ENCODE measurements at places on chromosomes 12 and 14. TPM values are rescaled to one million over a fixed set of nuclear protein-coding genes. Genes with fewer than 3 reads are reported as not detected.
A peak's percentile ranks its signal among the peaks of the same experiment; 100 is the strongest.

DNA sequence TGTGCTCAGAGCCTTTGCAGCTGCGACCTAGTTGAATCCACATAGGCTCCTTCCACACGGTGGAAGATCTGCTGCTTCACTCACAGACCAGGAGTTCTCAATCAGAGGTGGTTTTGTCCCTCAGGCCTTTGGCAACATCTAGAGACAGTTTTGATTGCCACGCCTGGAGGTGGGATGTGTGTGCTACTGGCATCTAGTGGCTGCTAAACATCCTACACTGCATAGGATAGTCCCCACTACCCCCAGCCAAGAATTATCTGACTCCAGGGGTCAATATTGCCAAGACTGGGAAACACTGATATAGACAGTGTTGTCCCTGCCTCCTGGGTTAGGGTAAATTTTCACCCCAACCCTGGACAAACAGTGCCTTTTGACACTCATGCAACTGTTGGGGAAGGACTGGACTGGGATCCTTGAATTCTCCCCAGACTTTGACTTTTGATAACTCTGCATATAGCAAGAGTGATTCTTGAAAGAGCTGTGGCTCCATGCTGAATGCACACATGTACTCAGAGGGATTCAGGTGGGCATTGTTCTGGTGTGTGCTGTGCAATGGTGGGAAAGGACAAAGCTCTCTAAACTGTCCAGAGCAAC, 39.8 kb downstream of the BAZ2A start:
- DNase-seq = peak; percentile 33

- peak; percentile 95 for DNase-seq
These were observed 76.3 kb downstream of the CACNA1C start for GRCh38 chr12:2129076-2129475.

- DNase-seq = no peak
These were observed 70.7 kb upstream of the LMNTD1 start for GRCh38 chr12:25623816-25624215.

- no peak for DNase-seq
These were observed 222.7 kb upstream of the PLXNC1 start for GRCh38 chr12:93925585-93926205.

- no peak for DNase-seq
These were observed 46.4 kb downstream of the EMP1 start for GRCh38 chr12:13242936-13243335.

The SERPINA3 gene
- 0.15 TPM for total RNA-seq
